Small intestine (tissue), 16 donors: ENCODE measurements at places on chromosomes 7 and 10. TPM values are rescaled to one million over a fixed set of nuclear protein-coding genes. Genes with fewer than 3 reads are reported as not detected.

Gene ZNF853
- 1.5 TPM for polyA plus RNA-seq

Gene KCNH2
- polyA plus RNA-seq = 3.7 TPM

Gene CYP2E1
- polyA plus RNA-seq = not detected

Gene VIPR2
- polyA plus RNA-seq = 0.97 TPM

- H3K27ac ChIP-seq = no peak overlapping the region
- DNase-seq = no peak
- no peak overlapping the region for H3K4me3 ChIP-seq
- no peaks in the 10 kb centered on the region for H3K27me3 ChIP-seq
- no peaks in the 10 kb centered on the region for H3K36me3 ChIP-seq
Observed at GRCh38 chr10:50439187-50439586, 184.6 kb downstream of the SGMS1 start.

DNA sequence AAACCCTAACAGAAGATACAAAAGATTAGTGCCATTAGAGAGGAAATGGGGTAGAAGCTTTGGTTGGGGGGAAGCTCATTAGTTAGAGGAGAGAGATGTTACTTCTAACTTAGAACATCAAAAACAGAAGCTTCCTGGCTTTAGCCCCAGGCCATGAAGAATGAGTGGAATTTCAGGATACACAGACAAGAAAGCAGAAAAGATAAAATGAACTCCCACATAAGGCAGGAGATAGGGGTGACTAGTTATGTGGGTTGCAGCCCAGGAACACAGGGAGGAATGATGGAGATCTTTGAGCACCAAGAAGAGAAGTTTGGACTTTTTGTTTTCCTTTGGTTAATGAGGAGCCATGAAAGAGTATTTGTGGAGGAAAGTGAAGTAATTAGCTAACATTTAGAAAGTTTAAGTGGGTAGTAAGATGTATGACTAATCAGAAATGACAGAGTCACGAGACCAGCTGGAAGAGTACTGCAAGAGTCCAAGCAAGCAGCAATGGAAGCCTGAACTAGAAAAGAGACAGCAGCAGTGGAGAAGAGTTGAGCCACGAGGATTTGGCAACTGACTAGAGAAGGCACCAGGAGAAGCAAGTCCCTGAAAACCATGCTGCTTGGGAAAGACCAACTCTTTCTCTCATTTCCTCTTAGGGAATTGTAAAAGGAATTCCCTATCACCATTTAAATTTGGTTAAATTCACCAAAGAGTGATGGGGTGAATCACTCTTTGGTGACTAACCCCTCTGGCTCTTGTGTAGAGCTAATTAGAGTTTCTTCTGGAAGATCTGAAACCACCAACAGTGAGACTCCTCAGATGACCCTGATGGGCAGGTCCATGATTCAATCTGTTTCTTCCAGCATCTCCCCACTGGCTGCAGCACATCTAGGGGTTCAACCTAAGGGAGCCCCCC lies 131.9 kb downstream of the KCNMA1 start:
- no peak overlapping the region for H3K27ac ChIP-seq
- DNase-seq = no peak
- peaks cover 2% of the 10 kb centered on the region for H3K4me1 ChIP-seq

- no peaks in the 10 kb centered on the region for H3K27me3 ChIP-seq
- H3K27ac ChIP-seq = no peak overlapping the region
- H3K4me3 ChIP-seq = no peak overlapping the region
- no peaks in the 10 kb centered on the region for H3K36me3 ChIP-seq
Observed at GRCh38 chr7:36216063-36216684, 63.1 kb downstream of the EEPD1 start.

DNA sequence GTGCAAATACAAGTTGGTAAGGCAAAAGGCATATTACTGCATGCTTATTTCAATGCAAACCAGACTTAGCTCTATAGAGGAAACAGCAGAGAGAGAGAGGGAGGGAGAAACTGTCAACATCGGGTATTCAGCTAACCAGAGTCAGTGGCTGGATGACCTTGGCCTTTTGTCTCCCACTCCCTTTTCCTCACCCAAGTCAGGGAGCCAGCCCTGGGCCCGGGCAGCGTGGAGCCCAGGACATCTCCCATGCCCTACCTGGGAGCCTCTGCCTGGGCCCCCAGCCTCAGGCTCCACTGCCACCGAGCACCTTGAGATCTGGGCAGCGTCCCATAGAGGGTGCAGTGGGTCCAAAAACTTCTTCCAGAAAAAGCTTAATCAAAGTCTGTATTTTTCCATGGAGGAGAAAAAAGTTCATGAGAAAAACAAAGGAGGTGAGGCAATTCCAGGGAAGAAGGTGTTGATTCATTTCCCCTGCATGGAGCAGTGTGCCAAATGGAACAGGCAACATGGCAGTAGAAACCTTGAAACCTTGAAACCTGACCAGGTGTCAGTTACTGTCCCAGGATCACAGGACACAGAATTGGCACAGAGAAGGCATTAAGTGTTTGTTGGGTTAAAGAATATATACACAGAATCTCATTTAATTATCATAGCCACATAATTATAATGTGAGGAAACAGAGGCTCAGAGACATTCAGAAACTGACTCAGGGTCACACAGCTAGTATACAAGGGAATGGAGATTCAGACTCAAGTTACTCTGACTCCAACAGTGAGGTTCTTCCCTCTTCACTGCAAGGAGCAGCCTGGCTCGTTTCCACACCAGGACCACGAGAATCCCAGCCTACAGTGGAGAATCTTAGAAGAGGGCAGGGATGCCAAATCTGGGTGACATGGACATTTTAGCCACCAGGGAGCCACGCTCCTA lies 5.8 kb upstream of the NCOA4 start:
- H3K27me3 ChIP-seq = no peaks in the 10 kb centered on the region
- H3K4me3 ChIP-seq = no peak overlapping the region
- H3K36me3 ChIP-seq = no peaks in the 10 kb centered on the region
- no peaks in the 10 kb centered on the region for H3K4me1 ChIP-seq

GRCh38 chr7:36283711-36284130 lies 105.9 kb upstream of the ANLN start:
- H3K27ac ChIP-seq = peak overlapping the region; percentile 15
- peaks cover 10% of the 10 kb centered on the region for H3K4me1 ChIP-seq
- H3K36me3 ChIP-seq = peaks cover 3% of the 10 kb centered on the region

DNA sequence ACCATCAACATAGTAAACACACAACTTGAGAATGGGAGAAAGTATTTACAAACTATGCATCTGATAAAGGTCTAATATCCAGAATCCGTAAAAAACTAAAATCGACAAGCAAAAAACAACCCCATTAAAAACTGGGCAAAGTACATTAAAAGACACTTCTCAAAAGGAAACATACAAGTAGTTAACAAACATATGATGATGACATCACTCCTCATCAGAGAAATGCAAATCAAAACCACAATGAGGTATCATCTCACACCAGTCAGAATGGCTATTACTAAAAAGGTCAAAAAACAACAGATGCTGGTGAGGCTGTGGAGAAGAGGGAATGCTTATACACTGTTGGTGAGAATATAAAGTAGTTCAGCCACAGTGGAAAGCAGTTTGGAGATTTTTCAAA lies 125.1 kb downstream of the TFPI2 start:
- no peaks in the 10 kb centered on the region for H3K27me3 ChIP-seq
- no peaks in the 10 kb centered on the region for H3K4me1 ChIP-seq
- no peak overlapping the region for H3K4me3 ChIP-seq
- no peaks in the 10 kb centered on the region for H3K36me3 ChIP-seq
- H3K27ac ChIP-seq = no peak overlapping the region

DNA sequence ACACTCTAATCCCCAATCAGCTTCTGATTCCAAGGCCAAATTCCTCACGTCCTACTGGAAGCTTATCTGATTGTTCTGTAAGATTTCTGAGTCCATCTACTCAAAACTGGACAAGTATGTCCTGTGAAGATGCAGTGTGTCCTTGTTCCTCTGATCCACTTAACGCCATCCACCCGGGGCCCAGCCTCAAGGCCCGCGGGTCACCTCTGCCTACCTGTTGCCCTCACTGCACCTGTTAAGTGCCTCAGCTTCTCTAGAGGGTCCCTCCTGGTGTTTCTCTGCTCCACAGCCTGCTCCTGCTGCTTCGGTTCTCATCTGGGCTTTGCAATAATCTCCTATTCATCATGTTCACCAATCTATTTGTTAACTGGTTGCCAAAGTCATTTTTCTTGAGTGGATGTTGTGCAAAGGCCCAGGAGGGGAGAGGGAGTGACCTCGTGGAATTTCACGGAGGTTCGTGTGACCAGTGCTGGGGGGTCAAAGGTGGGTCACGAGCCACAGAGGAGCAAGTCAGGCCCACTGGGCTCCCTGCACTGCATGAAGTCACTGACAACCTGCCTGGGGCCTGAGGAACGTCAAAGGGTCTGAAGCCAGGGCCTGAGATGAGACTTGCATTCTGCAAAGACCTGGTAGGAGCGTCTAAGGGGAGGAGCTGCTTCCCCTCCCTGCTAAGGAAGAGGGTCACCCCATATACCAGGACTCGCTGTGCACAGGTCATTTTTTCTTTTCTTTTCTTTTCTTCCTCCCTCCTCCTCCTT lies 338.1 kb downstream of the WDR37 start:
- H3K27ac ChIP-seq = no peak overlapping the region
- H3K4me3 ChIP-seq = no peak overlapping the region
- no peak for DNase-seq
- H3K36me3 ChIP-seq = no peaks in the 10 kb centered on the region
- H3K27me3 ChIP-seq = no peaks in the 10 kb centered on the region

- no peak for DNase-seq
- peaks cover 4% of the 10 kb centered on the region for H3K27me3 ChIP-seq
- H3K4me1 ChIP-seq = no peaks in the 10 kb centered on the region
Observed at GRCh38 chr10:78924319-78925003, 144.3 kb upstream of the ZMIZ1 start.

DNA sequence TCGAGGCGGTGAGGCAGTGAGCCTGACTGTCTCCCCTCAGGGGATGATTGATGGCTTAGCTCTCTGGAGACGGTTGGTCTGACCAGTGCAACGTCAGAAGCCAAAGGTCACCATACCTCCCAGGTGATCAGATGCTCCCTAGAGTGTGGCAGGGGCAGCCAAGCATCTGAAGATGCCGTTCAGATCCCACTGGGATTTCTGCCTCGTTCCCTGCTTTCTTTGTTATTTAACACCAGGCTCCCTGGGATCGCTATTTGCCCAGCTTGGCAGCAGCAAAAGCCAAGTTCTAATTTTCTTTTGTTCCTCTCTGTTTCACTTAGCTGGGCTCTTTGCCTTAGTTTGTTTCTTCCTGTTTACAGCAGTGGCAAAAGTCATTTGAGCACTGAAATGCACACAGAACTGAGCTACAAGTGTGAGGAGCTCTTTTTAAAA lies 53.5 kb upstream of the SVIL start:
- H3K27me3 ChIP-seq = no peaks in the 10 kb centered on the region
- DNase-seq = no peak

DNA sequence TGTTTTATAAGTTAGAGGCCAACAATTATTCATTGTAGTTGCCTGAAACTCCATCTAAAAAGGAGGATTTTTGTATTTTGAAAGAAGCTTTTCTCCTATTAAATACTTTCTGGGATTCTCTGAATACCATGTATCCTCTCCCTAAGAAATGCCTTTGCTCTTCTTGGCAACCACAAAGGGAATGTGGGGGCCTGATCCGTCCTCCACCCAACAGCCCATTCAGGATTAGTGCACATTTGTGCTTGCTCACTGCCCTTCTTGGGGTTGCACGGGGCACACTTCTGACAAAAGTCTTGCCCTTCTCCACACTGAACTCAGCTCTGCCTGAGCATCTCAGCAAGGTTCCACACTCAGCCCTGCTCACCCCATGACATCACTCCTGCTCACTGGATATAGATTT lies 194.2 kb downstream of the SLC25A13 start:
- no peaks in the 10 kb centered on the region for H3K27me3 ChIP-seq
- H3K4me1 ChIP-seq = no peaks in the 10 kb centered on the region
- H3K36me3 ChIP-seq = peaks cover 8% of the 10 kb centered on the region
- H3K4me3 ChIP-seq = no peak overlapping the region

GRCh38 chr10:90885176-90885575 lies 13.4 kb downstream of the RPP30 start:
- H3K27ac ChIP-seq = no peak overlapping the region
- no peaks in the 10 kb centered on the region for H3K27me3 ChIP-seq
- no peak for DNase-seq
- H3K4me1 ChIP-seq = no peaks in the 10 kb centered on the region
- H3K4me3 ChIP-seq = no peak overlapping the region
- H3K36me3 ChIP-seq = peaks cover 8% of the 10 kb centered on the region

GRCh38 chr10:102113956-102114857 lies 6.0 kb downstream of the LDB1 start:
- peak; percentile 54 for DNase-seq
- H3K4me1 ChIP-seq = peaks cover 18% of the 10 kb centered on the region
- peaks cover 15% of the 10 kb centered on the region for H3K36me3 ChIP-seq
- H3K27me3 ChIP-seq = no peaks in the 10 kb centered on the region
- peak overlapping the region; percentile 73 for H3K4me3 ChIP-seq

- H3K4me1 ChIP-seq = no peaks in the 10 kb centered on the region
- H3K27ac ChIP-seq = no peak overlapping the region
- H3K4me3 ChIP-seq = no peak overlapping the region
- DNase-seq = no peak
- H3K27me3 ChIP-seq = no peaks in the 10 kb centered on the region
- H3K36me3 ChIP-seq = no peaks in the 10 kb centered on the region
Observed at GRCh38 chr7:11714676-11715075, 117.3 kb downstream of the THSD7A start.

- H3K27ac ChIP-seq = no peak overlapping the region
- no peaks in the 10 kb centered on the region for H3K36me3 ChIP-seq
- no peaks in the 10 kb centered on the region for H3K4me1 ChIP-seq
- no peak overlapping the region for H3K4me3 ChIP-seq
- DNase-seq = peak; percentile 44
- no peaks in the 10 kb centered on the region for H3K27me3 ChIP-seq
Observed at GRCh38 chr10:116521424-116522290, 24.1 kb upstream of the PNLIP start.

- no peaks in the 10 kb centered on the region for H3K4me1 ChIP-seq
- H3K27me3 ChIP-seq = no peaks in the 10 kb centered on the region
- no peak overlapping the region for H3K4me3 ChIP-seq
- DNase-seq = no peak
- H3K36me3 ChIP-seq = no peaks in the 10 kb centered on the region
Observed at GRCh38 chr7:18566829-18567228, 71.3 kb downstream of the HDAC9 start.

DNA sequence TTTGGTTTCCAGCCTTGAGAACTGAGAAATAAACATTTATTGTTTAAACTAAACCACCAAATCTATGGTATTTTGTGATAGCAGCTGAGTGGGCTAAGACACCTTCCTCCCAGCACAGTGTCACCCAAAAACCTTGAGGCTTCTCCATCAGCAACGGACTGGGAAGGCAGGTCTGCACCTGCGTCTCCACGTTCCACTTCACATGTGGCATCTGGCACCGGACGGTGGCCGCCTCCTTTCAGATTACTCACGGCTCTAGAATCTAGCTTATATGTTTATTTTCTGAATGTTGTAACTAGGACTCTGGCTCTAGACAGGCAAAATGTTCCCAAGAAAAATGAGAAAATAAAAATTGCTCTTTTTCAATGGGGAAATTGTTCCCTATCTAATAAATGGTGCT lies 201.0 kb downstream of the ADARB2 start:
- H3K27me3 ChIP-seq = peaks cover 2% of the 10 kb centered on the region
- no peak for DNase-seq
- H3K27ac ChIP-seq = no peak overlapping the region
- no peaks in the 10 kb centered on the region for H3K36me3 ChIP-seq
- no peaks in the 10 kb centered on the region for H3K4me1 ChIP-seq
